ENCODE measurements at places on chromosomes 1 and 21.

DNA sequence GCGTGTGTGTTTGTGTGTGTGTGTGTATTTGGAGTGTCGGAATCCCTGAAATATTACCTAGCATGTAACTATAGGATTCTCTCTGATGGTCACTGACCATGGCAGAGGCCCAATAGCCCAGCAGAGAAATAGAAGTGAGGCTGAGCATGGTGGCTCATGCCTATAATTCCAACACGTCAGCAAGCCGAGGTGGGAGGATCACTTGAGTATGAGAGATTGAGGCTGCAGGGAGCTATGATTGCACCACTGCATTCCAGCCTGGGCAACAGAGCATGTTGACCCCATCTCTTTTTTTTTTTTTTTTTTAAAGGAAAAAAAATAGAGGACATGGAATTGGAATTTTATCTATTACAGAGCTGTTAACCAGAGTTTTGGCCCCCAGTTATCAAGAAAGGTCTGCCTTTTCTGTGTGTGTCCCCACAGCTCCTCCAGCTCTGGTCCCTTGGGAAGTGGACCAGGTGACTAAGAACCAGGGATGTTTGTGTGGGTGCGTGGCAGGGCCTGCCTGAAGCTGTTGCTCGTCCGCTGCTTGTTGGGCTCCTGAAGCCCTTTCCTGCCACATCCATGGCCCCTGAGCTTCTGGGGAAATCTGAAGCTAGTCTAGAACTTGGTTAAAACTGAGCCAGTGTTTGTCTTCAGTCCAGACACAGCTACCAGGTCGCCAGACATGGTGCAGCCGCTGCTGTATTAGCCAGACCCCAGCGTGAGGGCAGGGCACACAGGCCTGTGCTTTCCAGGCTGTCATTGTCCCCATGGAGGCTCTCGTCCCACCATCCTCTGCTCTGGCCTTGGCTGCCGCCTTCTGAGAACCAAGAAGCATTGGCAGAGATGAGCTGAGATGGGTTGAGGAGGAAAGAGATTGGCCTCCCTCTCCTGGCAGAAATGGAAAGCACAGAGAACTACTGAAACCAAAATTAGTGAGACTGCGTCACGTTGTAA lies 25.5 kb downstream of the CAPN9 start:
- DNase-seq = no peak

- no peak for DNase-seq
Measured at GRCh38 chr21:38735626-38736206, 70.0 kb upstream of the ETS2 start.

GRCh38 chr1:50699795-50700194 lies 260.3 kb downstream of the FAF1 start:
- DNase-seq = no peak

DNA sequence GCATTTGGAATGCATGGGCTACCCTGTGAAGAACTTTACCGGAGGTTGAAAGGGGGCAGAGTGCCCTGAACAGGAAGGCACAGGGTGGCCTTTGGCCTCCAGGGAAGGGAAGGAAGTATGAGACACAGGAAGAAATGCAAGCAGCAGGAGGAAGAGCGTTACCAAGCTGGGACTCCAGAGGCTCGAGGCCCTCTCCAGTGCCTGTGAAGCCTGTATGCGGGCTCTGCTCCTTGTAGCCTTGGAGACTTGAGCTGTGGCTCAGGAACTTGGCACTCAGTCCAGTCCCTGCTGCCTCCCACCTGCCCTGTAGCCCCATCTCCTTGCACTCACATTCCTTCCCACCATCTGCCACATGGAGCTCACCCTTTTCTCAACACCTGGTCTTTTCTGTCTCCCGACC lies 33.5 kb upstream of the RNF19B start:
- DNase-seq = no peak

GRCh38 chr21:36047139-36047538 lies 13.2 kb downstream of the SETD4 start:
- no peak for DNase-seq

DNA sequence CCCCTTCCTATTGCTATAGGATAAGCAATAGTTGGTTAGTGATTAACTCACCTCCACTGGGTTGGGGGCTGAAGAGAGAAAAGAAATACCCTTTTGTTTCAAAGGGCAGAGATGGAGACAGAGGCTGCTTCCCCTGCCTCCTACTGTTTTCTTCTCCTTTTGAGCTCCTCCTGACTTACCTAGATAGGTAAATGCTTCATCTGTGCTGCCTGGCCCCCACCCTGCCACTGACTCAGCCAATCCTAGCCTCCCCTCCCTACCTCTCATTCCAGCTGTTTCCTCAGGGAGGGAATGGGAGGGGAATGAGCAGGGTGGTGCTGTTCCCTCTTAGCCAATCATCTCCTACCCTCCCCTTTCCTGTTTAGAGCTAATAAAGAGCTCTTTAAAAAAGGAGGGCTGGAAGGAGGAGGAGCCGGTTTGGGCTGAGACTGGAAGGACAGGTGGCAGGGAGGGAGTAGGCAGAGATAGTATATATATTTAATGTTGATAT lies at the start of gene C1orf116:
C1orf116 (minus strand) TSS at position 229 of the 490 bp plus-strand sequence. CDS start 5,158 bp downstream, outside the sequence.
- no peak for DNase-seq

DNA sequence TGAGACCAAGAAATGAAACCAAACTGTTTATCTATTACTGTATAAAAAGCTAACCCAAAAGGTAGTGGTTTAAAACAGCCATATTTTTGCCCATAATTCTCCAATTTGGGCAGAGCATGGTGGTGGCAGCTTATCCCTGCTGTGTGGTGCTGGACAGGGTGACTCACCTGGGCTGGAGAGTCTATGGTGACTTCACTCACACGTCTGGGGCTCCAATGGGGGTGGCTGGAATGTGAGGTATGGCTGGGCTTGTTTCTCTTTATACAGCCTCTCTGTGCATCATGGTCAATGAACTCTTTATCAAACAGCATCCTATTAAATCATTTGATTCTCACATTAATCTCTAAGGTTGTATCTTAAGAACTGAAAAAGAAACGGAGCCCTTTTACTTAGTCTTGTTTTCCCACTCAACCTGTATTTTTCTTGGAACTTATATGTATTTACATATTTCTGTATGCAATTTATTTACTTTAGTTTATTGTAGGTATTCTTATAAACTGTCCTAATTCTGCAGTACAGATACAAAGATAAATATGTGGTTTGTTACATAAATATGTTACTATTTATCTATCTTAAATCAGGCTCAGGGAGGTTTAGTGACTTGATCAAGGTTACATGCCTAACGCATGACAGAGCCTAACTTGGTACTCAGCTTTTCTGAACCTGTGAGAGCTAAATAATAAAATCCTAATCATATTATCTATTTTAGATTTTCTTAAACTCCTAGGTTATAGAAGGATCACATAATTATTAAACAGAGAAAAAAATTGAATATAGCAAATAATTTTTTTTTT lies 37.5 kb upstream of the WLS start:
- DNase-seq = no peak

GRCh38 chr21:28089599-28090441 lies 902.9 kb downstream of the LTN1 start:
- no peak for DNase-seq

- DNase-seq = no peak
Measured at GRCh38 chr1:183164340-183164739, 21.7 kb upstream of the LAMC2 start.

- no peak for DNase-seq
Measured at GRCh38 chr1:27574871-27575831, 28.8 kb downstream of the AHDC1 start.

- no peak for DNase-seq
Measured at GRCh38 chr1:3650248-3651025, 534 bp upstream of the WRAP73 start.

- no peak for DNase-seq
Measured at GRCh38 chr1:56547977-56548376, 31.4 kb downstream of the PLPP3 start.

DNA sequence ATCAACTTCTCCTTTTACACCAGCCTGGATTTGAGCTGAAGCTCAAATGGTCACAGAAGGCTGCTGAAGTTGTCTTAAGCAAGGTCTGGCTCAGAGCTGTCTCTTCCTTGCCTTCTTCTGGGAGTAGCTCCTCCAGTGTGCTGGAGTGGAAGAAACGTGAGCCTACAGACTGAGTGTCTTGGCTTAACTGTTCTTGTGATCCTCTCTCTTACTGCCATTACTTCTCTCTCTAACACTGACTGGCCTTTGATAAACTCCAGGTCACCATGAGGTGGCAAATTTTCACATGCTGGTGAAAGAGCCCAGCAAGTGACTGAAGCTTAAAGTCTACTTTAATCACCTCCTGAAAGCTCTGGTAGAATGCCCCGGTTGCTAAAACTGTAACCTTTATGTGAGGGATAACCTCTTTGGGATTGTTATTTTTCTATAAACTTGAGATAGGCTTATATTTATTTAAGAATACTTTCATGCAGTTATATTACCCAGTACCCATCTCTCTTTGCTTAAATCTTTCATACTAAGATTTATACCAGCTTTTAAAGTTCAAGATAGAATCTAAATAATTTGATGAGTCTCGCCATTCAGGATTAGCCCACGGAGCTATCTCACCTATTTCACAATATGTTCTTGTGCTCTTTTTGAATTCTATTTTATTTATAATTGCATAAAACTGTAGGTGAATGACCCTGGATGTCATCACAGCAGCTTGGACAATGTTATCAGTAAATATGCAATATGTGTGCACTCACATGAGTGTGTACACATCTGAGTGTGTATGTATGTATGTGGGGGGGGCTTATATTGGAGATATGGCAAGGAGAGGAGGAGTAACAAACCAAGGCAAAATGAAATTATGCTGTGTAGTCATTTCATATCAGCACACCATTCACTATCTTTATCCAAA lies 924.0 kb downstream of the LTN1 start:
- DNase-seq = no peak

- no peak for DNase-seq
Measured at GRCh38 chr1:112268408-112268807, 127.6 kb upstream of the CTTNBP2NL start.

DNA sequence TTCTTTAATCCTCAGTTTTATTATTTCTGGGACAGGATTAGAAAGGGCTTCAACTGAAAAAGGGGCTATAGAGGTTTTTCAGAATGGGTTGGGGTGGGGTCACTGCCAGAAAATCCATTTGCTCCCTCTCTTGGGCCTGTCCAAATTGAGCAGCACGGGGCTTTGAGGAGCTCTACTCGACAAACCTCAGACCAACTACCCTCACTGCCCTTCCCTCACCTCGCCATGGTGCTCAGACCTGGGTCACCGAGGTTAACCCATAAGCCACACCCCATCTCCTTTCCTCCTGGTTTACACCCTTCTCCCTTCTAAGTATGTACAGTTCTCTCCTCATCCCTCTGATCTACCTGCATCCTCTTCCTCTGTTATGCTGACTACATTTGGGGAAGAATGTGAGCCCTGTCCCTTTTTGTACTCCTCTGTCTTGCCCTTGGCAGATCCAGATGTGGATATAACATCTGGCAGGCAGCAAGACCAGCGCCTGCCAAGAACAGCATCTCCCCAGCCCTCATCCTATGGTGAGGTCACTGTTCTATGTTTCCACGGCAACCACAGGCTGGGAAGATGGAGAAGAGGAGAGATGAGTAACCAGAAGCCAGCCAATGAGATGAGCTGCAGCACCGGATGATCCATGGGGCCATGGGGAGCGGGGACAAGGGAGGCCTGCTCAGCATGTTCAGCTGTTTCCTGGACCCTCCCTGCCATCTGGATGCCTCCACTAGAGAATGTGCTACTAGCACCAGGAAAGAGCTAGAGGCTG lies 3.7 kb upstream of the FABP3 start:
- DNase-seq = no peak

- DNase-seq = no peak
Measured at GRCh38 chr1:3038113-3038551, 16.9 kb downstream of the ACTRT2 start.

GRCh38 chr1:164588516-164589341 lies 29.7 kb downstream of the PBX1 start:
- DNase-seq = no peak

GRCh38 chr1:90114521-90115141 lies 119.7 kb downstream of the ZNF326 start:
- DNase-seq = no peak

- no peak for DNase-seq
Measured at GRCh38 chr1:24749252-24749651, 4.0 kb downstream of the CLIC4 start.

DNA sequence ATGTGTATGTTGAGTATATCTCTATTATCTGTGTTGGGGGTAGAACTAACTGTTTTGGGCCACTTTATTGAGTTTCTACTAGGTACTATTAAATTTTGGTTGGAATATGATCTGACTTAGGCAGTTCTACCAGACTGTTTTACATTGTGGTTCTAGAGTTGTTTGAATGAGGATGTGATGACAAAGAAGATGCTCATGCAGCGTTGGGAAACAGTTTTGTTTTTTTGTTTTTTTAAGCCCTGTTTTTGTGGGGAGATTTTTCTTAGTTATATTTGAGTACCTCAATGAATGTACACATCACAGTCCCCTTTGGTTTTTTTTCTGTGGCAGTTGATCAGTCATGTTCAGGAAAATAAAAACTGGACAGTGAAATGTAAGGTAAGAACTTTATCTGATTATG lies 40.1 kb downstream of the TMED5 start:
- no peak for DNase-seq

- no peak for DNase-seq
Measured at GRCh38 chr1:112209493-112209892, 186.5 kb upstream of the CTTNBP2NL start.

DNA sequence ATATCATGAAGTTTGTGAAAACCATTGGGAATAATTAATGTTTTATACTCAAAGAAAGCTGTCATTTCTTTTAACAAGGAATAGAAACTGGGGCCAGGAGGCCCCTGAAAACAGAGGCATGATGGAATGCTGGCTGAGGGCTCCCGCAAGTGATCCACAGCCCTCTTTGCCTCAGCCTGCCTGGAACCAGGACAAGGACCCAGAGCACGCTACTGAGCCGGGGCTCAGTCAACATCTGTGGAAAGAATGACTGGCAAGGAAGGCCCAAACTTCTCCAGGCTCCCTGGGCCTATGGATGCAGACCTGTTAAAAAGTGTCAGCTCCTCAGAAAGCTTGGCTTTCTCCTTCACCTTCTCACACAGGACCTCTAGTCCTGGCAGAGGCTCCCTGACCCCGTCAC lies 32.6 kb downstream of the COLGALT2 start:
- DNase-seq = no peak

- DNase-seq = no peak
Measured at GRCh38 chr1:95095833-95096217, 21.3 kb upstream of the TLCD4 start.

DNA sequence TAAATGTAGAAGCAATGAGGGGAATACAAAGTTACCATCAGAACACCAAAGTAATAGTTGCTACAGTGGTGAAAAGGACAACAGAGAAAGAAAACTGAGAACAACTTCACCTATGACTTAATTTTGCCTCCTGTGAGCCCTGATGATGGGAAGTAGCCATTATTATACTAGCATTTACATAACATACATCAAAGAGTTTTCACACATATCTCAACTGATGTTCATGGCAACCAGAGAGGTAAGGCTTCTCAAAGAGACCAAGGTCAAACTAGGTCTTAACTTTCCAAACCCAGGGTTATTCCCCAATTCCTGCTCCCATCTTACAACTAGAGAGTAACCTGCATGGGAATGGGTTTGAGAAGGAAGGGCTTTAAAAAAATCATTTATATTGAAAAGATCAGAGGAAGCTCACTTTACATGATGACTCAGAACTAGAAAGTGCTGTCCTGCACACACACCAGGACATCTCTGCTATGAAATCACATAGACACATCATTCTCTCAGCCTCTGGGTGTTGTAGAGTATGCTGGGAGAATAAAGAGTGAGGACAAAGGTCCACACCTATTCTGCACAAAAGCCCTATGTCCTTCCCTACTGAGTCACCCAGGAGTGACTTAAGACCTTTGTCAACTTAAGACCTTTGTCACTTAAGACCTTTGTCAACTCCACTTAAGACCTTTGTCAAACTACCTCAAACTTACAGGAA lies 179.7 kb downstream of the TNFSF18 start:
- no peak for DNase-seq
